ENCODE measurements at places on chromosomes 13 and 19.

DNA sequence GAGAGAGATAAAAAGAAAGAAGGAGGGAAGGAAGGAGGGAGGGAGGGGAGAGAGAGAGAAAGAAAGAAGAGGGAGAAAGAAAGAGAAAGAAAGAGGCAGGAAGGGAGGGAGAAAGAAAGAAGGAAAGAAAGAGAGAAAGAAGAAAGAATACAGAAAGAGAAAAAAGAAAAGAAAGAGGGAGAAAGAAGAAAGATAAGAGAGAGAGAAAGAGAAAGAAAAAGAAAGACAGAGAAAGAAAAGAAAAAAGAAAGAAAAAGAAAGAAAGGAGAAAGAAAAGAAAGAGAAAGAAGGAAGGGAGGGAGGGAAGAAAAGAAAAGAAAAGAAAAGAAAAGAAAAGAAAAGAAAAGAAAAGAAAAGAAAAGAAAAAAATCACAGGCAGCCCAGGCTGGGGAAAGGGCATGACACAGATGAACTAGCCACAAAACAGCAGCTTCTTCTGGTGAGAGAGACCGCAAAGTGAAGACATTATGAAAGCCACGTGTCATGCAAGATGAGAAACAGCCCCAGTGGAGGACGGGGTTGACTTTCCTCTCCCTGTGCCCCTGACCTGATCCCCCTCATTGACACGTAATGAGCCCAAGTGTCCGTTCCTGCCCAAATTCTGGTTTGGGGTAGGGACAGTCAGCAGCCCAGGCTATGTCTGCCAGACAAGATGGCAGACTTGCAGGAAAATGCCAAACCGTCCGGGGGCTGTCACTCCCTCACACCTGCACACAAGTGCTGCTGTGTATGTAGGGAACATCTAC is 102.1 kb downstream of the INSR start:
- no peak for DNase-seq

GRCh38 chr13:94007072-94007471 is 472.4 kb downstream of the DCT start:
- no peak for DNase-seq

DNA sequence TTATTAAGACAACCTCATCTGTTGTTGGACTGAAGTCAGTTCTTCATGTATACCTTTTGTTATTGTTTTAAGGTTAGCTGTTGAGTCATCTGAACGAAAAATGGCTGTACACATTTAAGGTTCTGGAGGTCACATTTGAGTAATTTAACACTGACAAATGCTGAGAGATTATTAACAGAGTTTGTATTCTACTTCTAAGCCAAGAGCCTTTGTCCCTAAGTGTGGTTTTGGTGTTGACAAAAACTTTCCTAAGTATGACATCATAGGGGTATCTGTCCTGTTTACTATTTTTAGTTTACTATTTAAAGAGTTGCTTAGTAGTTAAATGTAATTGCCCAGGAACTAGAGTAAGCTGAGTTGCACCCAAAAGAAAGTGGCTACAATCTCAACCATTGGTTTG is 71.9 kb downstream of the CDK8 start:
- DNase-seq, result no peak

DNA sequence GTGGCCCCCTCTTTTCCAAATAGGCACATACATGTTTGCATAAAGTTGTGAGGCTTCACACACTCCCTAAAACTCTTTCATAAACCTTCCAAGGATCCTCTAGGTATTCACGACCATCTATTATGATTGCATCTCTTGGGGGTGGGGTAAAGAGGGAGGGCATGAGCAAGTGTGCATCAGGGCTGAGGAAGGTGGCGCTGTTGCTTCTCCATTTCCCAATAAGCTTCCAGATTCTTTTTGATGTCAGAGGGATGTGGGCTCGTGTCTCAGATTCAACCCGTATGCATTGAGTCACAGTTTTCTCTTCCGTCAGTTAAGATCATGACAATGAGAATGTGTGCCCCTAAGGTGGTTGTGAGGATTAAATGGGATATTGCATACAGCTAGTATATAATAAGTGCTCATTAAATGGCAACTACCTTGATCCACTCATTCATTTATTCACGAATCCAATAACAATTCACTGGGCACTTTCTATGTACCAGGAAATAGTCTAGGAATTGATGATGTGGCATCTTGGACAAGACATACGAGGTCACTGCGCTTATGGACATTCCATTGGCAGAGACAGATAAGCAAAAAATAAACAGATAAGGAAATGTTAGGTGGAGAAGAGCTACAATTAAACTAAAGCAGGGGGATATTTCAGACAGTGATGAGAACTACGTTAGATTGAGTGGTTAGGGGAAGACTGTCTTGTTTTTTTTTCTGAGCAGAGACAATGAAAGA is 10.3 kb downstream of the CYP2B6 start:
- no peak for DNase-seq

DNA sequence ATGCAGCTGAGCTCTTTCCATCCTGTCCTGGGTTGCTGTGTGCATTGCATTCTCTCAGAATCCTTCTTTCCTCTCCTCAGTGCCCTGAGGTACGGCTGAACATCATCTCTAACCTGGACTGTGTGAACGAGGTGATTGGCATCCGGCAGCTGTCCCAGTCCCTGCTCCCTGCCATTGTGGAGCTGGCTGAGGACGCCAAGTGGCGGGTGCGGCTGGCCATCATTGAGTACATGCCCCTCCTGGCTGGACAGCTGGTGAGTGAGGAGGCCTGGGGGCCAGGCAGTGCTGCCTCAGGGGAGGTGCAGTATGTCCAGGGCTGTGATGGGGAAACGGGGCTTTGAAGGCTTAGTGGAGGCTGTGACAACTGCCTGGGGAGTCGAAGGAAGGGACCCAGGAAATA is 29.8 kb downstream of the PPP2R1A start:
- no peak for DNase-seq

GRCh38 chr13:111627596-111627995 is 307.2 kb downstream of the TEX29 start:
- no peak for DNase-seq

DNA sequence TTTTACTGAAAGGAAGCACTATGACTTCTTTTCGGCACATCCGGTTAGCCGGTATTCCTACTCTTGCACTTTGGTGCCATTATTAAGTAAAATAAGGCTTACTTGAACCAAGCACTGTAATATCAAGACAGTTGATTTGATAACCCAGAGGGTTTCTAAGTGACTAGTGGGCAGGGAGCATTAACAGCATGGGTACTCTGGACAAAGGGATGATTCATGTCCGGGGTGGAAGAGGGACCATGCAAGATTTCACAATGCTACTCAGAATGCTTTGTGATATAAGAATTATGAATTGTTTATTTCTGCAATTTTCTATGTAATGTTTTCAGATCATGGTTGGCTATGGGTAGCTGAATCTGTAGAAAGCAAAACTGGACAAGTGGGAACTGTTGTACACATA is 282.1 kb downstream of the TDRD3 start:
- no peak for DNase-seq

DNA sequence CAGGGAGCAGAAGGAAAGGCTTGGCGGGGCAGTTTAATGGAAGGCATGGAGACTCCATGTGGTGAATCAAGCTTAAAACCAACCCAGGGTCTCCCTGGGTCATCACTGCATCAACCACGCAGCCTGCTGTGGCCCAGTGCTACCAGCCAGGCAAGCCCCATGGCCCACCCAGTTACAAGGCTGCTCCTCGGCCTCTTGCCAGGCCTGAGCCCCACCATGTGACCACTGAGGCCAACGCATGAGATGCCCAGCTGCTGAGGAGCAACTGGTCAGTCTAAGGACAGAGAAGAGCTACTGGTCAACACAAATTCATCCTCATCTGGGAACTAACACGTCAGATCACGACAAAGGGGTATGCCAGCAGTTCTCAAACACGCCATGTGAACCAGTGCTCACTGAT is 15.4 kb upstream of the KPTN start:
- DNase-seq, result no peak

- no peak for DNase-seq
Observed at GRCh38 chr19:16608290-16608739, 19.7 kb downstream of the MED26 start.

GRCh38 chr13:109160357-109160756 is 530.9 kb downstream of the MYO16 start:
- DNase-seq, result no peak

DNA sequence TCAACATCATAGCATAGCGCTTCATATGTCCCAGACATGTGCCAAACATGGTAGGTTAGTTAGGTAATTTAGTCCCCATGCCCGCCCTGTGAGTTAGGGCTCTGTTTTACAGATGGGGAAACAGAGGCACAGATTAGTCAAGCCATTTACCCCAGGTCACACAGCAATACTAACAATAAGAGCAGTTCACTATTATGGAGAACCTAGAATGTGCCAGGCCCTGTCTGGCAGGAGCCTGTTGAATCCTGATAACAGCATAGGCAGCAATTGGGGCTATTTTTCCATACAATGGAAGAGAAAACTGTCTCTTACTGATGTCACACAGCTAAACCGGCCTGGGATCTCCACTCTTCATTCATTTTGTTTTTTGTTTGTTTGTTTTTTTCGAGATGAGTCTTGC is 6.5 kb upstream of the PPP1R37 start:
- DNase-seq, result no peak

DNA sequence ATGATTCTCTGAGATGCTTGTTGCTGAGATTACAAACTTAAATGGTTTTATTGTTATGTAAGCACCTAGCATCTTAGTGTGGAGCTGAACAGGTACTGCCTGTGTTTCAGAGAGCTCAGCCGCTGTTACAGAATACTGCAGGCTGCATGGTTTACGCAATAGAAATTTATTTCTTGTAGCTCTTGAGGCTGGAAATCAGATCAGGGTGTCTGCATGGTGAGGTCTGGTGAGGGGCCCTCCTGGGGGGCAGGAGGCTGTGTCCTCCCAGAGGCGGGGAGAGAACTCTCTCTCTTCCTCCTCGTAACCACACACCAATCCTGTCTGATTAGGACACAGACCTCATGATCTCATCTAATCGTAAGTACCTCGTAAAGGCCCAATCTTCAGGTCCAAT is 13.1 kb downstream of the ATP11A start:
- no peak for DNase-seq

- no peak for DNase-seq
Observed at GRCh38 chr19:640606-641189, 1.0 kb downstream of the FGF22 start.

DNA sequence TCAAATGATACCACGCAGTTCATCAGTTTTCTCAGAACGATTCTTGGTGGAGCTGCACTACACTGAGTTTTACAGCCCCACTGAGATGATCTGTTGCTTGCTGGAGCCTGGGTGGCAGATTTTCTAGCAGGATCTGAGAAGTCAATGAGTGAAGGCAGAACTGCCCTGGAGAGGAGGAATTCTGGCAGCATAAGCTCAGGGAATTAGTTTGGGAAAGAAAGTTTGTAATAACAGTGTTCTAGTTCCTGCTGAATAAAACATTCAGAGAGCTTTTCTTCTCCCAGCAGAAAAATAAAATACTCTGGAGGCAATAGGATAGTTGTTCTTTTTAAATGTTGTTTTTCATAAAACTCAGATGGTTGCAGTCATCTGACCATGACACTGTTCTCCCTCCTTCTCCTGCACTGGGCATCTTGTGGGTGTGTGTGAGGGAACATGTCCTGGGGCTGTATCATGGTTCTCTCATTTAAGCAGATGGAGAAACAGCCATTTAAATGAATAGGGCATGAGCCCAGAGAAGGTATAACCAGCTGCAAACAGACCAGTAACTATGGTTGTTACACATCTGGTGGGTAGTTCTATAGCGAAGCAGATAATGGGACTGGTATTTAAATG is 29.6 kb downstream of the OLFM4 start:
- DNase-seq, result no peak

- DNase-seq, result no peak
Observed at GRCh38 chr13:44812818-44813217, 176.5 kb downstream of the NUFIP1 start.

DNA sequence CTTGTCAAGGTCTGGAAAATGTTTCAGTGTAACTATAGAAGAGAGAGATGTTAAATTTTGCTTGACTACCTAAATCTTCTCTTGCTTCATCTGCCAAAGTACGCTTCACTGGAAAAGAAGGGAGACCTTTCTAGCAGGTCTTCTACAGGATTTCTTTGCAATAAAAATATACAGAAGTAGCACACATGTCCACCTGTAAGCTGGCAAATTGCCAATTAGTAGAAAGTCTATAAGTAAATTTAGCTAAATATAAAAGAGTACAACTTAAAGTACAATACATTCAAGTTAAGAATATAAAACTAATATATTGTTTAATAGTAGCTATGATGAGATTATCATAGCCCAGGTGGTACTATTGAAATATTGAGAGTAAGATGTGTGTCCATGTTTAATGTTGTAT is 128.5 kb upstream of the EDNRB start:
- DNase-seq, result no peak

GRCh38 chr19:7216373-7216902 is 77.8 kb downstream of the INSR start:
- DNase-seq, result no peak

GRCh38 chr13:45109102-45109720 is 11.1 kb upstream of the GTF2F2 start:
- no peak for DNase-seq

GRCh38 chr13:106029676-106030290 is 505.7 kb downstream of the EFNB2 start:
- no peak for DNase-seq

DNA sequence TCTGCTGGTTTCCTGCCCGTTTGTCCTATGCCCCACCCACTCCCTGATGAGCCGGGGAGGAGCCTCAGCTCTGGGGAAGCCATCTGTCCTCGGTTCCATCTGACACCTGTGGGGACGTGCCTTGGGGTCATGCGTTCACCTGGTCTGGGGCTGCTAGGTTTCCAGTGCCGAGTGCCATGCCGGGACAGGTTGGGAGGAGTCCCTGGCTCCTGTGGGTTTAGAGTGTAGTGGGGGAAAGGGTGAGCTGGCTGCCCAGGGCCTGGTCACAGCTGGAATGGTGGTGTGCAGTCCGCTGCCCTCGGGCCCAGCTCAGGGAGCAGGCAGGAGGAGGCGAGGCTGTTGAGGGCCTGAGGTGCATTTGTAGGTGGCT is 2.5 kb downstream of the KDM4B start:
- DNase-seq, result no peak

DNA sequence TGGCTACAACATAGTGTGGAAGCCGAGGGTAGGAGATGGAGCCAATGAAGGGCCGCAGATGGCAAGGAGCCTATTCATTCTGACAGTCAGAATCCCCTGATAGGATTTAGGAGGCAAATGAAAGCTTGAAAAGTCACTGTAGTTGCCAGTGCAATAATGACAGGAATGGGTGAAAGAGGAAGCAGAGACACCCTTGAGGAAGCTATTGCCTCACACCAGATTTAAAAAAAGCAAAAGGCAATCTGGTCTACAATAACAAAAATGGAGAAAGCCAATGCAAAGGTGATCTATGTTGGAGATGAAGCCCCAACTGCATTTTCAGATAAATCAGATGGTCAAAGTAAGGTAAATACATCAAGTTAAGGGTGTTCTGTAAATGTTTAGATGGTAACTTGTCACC is 158.5 kb downstream of the TUBA3C start:
- no peak for DNase-seq

GRCh38 chr13:23440821-23441618 is 7.5 kb upstream of the SACS start:
- no peak for DNase-seq

DNA sequence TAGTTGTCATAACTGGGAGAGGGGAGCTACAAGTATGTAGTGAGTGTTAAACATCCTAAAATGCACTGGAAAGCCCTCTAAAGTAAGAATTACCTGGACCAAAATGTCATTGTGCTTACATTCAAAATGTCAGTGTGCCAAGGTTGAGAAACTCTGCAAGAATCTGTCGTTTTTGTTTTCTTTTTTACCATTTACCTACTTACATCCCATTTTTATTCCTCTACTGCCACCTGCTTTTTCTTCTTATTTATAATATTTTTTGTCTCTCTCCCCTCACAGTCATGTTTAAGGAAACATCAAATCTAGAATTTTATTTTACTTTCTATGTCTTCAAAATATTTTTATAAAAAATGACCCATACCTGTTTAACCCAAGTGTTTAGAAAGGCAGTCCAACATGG is 226.4 kb downstream of the PCDH17 start:
- no peak for DNase-seq

Data from activated CD8-positive, alpha-beta memory T cell treated with anti-CD3 and anti-CD28 coated beads for 4 hours (primary cell).